ENCODE measurements at places on chromosomes 5 and 9.
A peak's percentile ranks its signal among the peaks of the same experiment; 100 is the strongest.

DNA sequence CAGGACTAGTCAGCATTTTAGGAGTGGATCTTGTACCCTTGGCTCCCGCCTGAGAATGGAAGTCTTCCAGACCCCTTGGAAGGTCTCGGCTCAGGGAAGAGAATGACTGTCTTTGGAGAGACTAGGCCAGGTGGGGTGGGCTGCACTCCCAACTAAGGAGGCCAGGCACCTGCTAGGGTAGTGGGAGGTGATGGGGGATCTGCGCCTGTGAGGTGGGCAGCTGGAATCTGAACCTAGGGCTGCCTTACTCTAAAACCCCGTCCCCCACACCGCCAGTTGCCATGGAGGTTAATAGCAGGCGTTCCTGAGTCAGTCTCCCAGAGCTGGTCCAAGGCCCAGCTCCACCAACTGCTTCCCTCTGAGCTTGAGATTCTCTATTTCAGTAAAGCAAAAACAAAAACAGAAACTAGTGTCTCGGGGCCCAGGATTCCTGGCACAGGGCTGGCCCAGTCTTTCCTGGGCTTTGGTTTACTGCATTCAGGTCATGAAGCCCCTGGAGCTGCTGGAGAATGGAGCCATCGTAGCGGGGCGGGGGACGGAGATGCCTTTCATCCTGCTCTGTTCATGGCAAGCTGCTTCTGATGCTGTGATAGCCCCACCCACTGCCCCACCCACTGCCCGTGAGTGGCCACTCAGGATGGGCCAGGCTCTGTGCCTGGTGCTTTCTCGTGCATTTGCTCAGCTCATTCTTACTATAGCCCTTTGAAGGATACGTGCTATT, 57.5 kb downstream of the DAB2IP start:
- DNase-seq = peak; percentile 85

- no peak for DNase-seq
Observed at GRCh38 chr5:41918105-41918504, 7.0 kb upstream of the FBXO4 start.

GRCh38 chr5:122144236-122144635, 14.9 kb downstream of the ZNF474 start:
- DNase-seq = no peak

DNA sequence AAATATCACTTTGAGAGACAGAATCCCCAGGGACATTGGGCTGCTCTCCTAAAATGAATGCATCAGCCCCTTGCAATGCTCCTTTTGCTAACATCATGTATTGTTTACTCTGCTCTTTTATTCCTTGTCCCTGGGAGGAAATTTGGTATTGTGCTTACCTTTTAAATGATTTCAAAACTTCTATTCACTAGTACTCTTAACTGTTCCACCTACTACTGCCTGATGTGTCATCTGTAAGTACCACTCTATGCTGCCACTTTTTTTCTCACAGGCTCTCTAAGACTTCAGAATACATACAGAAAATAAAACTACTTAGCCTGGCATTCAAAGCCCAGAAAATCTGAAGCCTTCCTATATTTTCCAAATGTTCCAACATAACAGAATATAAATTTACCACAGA, 667.2 kb downstream of the BRINP1 start:
- DNase-seq = no peak

- DNase-seq = no peak
Observed at GRCh38 chr5:53276825-53277224, 167.3 kb upstream of the MOCS2 start.
